Fibroblast of skin of scalp (primary cell): ENCODE measurements at places on chromosomes 7 and 10.

DNA sequence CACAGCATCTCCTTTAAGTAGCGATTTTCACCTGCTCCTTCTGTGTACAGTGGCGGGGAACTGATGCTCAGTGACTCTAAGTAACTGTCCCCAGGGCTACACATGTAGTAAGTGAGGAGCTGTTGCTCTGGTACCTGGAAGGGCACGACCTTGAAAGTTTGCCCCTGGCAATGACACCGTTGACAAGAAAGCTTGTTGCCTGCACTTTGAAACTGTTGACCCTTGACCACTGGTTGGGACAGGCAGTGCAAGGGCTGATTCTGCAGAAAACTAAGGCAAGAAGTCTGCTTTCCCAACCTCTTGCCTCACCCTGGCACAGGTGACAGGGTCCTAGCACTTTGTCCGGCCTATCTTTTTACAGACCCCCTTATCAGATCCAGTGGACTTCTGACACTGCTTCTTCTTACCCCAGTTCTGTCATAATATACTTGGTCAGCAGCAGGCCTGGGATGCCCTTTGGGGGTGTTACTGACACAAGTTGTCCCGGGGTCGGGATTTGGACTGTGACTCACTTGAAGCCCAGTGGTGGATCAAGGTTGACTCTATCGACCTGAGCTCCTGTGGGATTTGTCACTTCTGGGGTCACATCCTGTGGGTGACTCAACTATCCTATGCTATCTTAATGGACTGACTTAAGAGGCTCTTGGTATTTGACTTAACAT is 5.8 kb downstream of the ACSL5 start:
- no peak for DNase-seq

GRCh38 chr10:43219848-43220247 is 47.0 kb downstream of the RASGEF1A start:
- DNase-seq = no peak

GRCh38 chr7:40921589-40922315 is 781.1 kb downstream of the INHBA start:
- DNase-seq = peak; percentile 14

GRCh38 chr10:102812231-102812876 is 24.9 kb downstream of the CYP17A1 start:
- no peak for DNase-seq

- peak; percentile 50 for DNase-seq
These were observed 1.6 kb downstream of the HOXA3 start for GRCh38 chr7:27150568-27151340.

- no peak for DNase-seq
These were observed 276.9 kb downstream of the GATA3 start for GRCh38 chr10:8331387-8331786.

DNA sequence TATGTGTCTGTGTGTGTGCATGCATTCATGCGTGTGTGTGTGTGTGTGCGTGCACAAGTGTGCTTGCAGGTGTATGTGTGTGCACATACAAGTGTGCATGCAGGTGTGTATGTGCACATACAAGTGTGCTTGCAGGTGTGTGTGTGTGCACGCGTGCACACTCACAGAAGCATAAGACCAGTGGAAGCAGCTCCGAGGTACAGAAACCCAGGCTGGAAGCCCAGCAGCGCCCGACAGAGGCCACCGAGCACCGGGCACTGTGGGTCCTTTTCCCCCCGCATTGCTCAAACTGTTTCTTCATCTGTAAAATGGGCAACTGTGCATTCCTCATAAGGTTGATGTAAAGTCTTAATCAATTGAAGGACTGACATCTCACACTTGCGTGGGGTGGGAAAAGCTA is 243.3 kb upstream of the TCERG1L start:
- no peak for DNase-seq

DNA sequence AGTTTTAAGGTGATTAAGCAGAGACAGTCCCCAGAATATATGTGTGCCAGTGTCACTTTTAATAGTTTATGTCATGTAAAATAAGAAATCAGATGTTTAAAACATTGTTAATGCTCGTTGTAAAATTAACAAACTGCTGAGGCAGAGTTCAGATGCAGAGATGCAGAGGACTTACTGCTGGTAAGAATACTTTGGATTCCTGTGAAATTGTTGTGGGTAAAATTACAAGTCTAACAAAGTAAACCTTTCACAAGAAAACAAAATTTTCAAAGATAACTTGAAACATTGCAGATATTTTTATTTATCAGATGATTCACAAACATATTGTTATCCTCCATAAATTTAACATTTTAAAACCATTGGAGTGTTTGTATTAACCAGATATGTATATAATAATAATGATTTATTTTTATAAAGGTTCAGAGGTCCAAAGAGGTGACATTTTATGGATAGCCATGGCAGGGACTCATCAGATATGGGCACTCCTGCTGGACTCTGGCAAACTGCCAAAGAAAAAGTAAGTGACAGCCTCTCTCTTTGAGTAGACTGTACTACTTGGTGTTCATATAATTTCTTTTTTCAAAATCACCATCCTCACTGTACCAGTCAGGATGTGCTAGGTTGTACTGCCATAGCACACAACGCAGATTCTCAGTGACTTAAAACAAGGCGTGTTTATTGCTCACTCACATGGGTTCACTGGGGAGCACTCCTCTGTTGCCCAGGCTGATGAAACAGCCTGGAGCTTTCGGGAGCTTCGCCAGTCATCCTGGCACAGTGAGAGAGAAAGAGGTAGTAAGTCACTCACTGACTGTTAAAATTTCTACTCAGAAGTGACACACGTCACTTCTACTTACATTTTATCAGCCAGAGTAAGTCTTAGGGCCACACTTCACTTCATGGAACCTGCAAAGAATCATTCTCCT is 43.5 kb downstream of the NHLRC2 start:
- no peak for DNase-seq

DNA sequence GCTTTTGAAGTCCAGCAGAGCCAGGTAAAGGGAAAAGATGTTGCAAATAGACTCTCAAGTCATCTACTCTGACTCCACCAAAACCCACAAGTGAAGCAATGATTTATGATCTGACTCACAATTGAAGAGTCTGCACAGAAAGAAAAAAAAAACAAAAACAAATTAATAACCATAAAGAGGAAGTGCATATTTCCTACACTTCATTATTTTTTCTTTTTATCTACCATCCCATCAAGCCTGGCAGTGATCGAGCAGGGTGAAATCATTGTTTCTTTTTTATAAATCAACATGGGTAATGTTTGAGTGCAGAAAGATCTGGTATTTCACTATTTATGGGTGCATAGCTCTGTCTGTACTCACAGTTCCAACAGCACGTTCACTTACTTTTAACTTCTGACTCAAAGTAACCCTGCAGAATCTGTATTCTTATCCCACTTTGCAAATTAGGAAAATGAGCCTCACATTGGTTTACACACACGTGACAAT is 829.0 kb downstream of the TNS3 start:
- DNase-seq = peak; percentile 93

- DNase-seq = peak; percentile 15
These were observed 95.3 kb upstream of the GNAI1 start for GRCh38 chr7:80039251-80039884.
